Hematopoietic multipotent progenitor cell treated with erythropoietin and hydrocortisone succinate and interleukin-3 and kit ligand, for 15 days (in vitro differentiated cells): ENCODE measurements at places on chromosomes 6 and 20.
A peak's percentile ranks its signal among the peaks of the same experiment; 100 is the strongest.

GRCh38 chr6:168939041-168939440 is 314.6 kb downstream of the THBS2 start:
- DNase-seq, result no peak

- no peak for DNase-seq
These were observed 602.8 kb downstream of the CDH26 start for GRCh38 chr20:60561052-60561451.

DNA sequence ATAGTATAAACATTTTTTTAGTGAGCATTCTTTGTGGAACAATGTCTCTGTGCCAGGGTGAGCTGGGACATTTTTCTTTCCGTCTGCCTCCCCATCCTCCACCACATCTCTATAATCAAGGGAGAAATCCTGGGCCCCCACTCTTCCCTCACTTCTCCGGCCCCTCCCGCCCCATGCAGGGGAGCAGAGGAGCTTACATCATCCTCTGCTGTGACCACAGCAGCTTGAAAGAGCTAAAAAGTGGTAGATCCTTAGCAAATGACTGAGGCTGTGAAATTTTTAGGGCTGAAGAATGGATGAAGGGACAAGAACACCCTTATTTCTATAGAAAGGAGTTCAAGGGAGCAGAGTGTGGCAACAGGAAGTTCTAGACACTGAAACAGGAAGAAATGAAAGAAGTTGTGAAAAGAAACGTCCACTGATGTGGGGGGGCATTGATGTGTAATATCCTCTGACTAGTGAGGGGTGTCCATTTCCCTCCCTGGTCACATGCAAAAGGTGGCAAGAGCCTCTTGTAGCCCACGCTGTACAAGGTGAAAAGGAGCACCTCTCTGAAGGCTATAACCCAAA is 380.3 kb upstream of the JARID2 start:
- DNase-seq, result no peak

DNA sequence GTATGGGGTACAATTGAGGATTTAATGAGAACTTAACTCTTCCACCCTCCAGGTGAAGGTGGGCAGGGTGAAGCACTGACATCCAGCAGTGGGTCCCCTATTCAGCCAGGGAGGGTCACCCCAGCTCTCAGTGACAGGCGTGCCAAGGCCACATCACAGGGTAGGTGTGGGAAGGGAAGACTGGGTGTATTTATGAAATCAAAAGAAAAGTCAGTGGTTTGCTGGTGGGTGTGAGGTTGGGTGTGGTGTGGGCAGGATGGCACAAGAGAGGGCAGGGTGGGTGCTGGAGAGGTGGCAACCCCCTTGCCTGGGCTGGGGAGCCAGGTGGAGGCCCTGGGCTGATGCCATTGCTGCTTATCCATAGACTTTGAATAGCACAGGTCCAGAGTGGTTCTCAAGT is 16.6 kb downstream of the SYNDIG1 start:
- DNase-seq, result no peak

DNA sequence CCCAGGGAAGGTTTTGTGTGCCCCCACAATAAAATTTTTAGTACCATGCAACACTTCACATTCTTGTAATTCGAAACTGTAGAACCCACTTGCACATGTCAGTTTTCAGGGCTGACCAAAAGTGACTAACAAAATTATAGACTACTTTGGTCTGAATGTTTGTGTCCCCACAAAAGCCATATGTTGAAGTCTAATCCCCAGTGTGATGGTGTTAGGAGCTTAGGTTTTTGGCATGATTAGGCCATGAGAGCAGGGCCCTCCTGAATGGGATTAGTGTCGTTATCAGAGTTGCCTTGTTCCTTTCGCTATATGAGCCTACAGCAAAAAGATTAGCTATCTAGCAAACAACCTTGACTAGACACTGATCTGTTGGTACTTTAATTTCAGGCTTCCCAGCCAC is 49.0 kb upstream of the TENT5A start:
- no peak for DNase-seq

DNA sequence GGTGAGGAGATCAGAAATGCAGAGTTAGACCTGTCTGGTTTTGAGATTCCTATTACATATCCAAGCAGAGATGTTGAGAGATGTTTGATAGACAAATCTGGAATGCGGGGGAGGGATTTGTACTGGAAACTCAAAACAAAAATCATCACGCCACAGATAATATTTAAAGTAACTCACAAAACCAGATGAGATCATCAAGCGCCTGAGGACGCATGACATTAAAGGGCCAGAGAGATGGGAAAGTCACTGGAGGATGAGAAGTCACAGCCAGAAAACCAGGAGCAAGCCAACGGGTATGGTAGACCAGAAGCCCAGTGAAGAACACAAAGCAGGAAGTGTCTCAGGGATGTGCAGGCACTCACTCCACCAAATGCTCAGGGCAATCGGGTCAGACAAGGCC is 87.7 kb downstream of the DLL1 start:
- no peak for DNase-seq

DNA sequence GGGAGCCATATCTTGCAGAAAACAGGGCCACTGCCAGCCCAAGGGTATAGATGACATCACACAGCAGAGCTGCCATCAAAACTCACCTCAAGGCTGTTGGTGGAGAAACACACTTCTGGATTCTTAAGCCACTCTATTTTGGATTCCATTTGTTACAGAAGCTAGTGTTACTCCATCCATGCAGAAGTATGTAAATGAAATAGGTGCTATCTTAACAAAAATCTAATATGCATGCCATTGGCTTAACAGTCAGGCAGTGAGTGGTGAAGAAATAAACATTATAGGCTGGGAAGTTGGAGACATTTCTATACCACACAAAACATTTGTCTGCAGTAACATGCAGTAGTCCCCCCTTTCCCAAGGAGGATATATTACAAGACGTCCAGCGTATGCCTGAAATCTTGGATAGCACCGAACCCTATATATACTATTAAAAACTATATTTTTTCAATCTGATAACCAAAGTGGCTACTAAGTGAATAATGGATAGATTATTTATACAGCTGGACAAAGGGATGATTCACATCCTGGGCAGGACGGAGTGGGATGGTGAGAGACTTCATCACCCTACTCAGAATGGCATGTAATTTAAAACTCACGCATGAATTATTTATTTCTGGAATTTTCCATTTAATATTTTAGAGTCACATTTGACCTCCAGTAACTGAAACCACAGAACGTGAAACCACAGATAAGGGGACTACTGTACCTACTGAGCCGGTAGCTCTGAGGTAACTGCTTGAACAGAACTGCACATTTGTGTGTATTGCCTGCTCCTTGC is 160.0 kb upstream of the PLN start:
- no peak for DNase-seq

GRCh38 chr6:10518557-10519407 is 2.4 kb upstream of the GCNT2 start:
- peak; percentile 63 for DNase-seq

- no peak for DNase-seq
These were observed 328.5 kb downstream of the EPM2A start for GRCh38 chr6:145406783-145407182.

DNA sequence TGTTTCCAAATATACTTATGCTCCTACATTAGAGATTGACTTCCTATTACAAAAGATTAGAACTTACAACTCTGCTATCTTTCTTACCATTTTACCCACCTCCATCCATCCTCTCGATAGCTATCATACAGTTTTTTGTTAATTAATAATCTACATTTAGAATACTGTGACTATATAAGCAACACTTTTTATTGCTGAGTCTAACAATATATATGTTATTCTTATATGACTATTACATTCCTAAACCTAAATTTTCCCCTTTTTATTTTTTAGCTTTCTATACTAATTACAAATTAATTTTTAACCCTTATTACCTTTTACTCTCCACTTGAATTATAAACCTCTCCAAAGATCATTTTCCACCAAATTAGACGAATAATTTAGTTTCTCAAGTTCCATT is 57.0 kb downstream of the RNF217 start:
- DNase-seq, result no peak

- no peak for DNase-seq
These were observed 50.3 kb downstream of the CHMP4B start for GRCh38 chr20:33861458-33861857.

GRCh38 chr6:164045082-164045481 is 630.6 kb downstream of the QKI start:
- DNase-seq, result no peak

DNA sequence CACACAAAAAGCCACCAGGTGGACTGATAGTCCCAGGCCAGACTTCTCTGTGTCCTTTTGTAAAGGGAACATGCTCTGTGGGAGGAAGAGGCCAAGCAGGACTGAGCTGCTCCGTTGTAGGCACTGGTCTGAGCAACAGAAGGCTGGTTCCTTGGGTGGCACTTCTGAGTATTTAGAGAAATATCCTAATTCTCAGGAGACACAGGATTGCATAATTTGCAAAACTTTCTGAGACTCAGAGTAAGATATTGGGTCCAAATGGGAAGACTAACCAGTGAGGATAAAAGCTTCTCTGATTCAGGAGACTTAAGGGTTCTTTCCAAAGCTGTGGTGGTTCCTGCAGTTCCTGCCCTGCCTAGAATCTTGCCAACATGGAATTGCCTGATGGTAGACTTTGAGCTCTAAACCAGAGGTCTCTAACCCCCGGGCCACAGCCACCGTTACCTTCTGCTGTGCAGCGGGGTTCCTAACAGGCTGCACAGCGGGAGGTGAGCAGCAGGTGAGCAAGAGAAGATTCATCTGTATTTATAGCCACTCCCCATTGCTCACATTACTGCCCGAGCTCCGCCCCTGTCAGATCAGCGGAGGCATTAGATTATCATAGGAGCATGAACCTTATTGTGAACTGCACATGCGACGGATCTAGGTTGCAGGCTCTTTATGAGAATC is 107.0 kb downstream of the OLIG3 start:
- DNase-seq, result no peak

- DNase-seq, result no peak
These were observed 91.6 kb downstream of the PRND start for GRCh38 chr20:4813076-4813862.

DNA sequence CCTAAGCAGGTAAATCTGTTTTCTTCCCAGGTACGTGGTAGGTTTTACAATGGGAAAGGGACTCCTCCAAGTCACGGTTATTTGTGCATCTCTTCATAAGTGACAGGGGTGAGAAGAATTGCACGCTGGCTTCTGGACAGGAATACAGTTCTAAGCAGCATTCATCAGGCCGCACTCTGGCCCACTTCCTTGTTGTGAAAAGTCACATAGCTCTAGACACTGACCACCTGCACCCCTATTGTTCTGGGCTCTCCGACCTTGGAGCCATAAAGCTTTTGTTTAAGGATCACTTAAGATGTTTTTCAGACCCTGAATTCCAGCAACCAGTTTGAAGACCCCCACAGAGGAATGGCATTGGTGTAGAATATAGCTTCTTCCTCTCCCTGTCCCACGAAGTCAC is 31.4 kb downstream of the RAMACL start:
- DNase-seq, result no peak

DNA sequence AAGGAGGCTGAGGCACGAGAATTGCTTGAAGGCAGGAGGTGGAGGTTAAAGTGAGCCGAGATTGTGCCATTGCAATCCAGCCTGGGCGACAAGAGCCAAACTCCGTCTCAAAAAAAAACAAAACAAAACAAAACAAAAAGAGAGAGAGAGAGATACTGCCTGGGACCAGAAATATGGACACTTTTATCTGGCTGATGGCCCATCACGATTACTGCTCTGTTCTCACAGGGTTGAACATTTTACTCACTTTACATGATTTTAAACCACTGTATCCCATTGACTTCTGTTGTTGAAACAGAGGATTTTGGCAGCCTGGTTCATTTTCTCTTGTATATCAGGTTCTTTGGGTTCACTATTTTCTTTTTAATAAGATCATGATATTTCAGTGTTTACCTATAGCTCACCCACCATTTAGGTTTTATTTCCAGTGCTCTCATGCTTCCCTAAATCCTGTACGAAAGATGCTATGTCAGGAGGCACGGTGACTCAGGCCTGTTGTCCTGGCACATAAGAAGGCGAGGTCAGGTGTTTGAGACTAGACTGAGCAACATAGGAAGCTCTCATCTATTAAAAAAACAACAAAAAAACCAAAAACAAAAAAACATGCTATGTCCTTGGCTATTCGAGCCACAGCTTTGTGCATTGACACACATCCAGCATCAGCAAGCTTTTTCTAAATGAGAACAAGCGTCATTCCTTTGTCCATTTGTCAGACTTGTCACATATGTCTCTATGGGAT is 34.5 kb upstream of the RREB1 start:
- DNase-seq, result no peak

DNA sequence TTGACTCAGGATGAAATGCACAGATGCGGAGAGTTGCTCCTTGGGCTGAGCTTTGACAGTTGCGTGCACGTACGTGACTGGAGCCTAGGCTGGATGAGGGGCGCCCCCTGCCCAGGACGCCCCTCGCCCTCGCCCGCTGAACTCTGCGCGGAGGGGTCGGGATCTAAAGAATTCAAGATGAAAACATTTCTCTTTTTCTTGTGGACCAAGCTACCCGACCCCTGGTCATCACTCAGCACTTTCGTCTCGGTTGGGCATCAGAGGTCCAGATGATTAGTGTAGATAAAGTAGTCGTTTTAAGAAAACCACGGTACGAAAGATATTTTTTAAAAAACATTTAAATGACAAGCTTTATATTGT is 700 bp downstream of the DTD1 start:
- no peak for DNase-seq

DNA sequence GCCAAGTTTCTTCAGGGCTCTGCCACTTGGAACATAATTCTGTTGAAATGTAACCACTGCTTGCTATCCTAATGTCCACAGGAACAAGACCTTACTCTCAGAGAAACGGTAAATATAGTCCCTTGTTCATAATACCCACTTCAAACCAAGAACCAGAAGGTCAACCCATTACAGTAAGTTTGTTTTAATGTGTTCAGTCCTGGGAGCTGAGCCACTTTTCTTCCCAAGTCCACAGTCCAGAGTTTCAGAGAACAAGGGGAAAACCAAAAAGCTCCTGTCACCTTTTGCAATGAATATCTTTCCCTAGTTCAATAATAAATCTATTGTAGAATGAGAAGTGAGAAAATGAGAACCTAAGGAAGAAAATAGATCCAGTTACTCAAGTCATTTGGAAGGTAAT is 431.9 kb upstream of the MANEA start:
- DNase-seq, result no peak

GRCh38 chr20:50471231-50471630 is 39.0 kb upstream of the PTPN1 start:
- no peak for DNase-seq

DNA sequence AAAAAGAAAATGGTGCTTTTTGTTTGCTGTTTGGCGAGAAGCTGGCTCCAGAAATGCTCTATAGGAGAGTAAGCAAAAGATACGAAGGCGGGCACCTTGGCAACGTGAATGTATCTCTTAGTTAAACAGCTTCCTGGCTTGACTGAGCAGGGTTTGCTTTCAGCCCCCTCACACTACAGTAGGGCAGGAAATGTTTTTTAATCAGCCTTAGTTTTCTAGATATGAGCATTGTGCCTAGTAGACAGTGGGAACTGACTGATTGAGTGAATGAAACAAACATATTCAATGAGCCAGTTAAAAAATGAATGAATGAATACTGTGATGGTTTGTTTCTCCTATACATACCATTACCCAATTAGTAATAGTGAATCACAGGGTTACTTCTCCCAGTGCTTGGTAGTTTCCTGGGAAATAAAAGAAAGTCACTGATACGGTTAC is 19.9 kb downstream of the CAP2 start:
- no peak for DNase-seq

GRCh38 chr20:38581013-38581412 is at the start of gene ADIG:
Gene ADIG, plus strand, starts transcription at chr20:38581197. Its CDS starts 54 bp downstream, at chr20:38581251.
- DNase-seq, result no peak
